Right atrium auricular region (tissue), 2 donors: ENCODE measurements at places on chromosomes 5 and 9. TPM values are rescaled to one million over a fixed set of nuclear protein-coding genes. Genes with fewer than 3 reads are reported as not detected.

DNA sequence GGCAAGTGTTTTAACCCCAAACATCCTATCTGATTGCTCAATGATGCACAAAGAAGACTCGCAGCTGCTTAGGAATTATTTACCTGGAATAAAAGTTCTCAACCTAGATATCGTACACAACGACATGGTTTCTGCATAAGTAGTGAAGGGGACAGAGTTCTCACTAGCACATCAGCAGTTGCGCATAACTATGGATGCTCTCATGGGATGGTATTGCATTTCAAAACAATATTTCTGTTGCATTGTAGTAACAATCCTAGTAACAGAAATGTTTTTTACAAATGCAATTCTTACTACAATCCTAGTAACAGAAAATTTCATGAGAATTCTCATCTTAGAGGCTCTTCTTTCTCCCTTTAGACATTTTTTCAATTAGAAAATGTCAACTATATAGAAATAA, 94.5 kb upstream of the MINAR2 start:
- DNase-seq: no peak

DNA sequence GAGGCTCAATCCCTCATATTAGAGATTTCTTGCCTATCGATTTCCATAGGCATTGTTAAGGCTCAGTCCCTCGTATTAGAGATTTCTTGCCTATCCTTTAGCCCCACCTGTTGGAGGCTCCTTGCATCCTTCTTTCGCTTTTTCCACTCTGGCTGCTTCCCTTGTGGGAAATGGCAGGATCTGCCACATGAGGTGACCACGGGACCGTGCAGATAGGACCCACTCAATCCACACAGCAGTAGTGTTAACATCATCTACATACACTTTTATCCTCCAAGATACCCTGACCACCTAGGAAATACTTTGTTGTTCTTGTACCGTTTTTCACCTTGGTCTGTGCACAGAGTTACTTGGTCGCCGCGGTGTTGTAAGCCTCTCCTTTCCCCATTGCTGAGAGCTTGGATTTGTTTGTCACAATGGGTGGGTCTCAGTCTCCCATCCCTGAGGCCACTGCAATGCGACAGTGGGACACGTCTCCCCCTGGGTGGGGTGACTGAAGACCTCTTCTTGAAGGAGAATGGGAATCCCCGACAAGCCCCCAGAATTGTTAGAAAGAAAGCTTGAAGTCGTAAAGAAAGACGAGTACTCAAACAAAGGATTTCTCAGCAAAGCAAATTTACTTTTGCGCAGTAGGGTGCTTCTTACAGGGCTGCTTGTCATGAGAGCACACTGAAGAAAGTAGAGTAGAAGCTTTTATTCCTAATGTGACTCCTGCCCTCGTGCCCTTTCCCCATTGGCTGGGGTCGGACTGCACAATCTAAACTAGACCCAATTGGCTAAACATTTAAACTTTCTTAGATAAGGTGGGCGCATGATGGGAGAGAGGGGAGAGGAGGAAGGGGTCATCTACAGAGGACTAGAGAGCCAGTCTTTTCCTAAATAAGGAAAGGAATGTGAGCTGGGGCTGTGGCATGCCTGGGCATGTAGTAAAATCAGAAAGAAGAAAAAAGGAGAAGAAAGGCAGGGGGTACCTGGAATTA, 19.8 kb downstream of the IFT74 start:
- DNase-seq: no peak

- no peak for DNase-seq
Measured at GRCh38 chr5:179755022-179755421, 22.4 kb downstream of the MAML1 start.

DNA sequence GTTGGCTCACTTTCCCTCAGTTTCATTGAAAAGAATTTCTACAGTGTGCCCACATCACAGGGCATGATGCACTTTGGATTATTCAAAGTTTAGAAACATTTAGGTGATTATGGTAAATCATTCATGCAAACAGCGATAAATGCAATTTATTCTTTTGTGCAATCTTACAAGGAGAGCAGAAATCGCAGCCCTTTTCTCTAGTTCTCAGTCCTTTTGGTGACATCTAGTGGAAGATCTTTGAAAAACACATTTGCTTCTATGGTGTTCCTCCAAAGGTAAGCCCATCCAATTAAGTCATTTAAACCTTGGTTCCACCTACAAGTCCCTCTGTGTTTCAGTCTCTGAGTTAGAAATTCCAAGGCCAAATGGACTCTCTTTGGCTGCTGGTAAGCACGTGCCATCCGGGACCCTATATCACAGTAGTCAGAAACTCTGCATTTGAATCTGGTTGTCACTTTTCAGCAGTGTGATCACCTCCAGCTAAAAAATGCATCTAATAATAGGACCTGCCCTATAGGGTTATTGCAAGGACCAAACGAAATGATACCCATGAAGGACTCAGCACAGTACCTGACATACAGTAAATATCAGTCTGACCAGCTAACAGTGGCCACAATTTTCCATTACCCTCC, 66.4 kb downstream of the MACROH2A1 start:
- DNase-seq: no peak

TAF11L12 gene
- total RNA-seq: not detected

SLC1A3 gene
- total RNA-seq: 31.8 TPM
